ENCODE measurements at places on chromosomes 16 and 17.
A peak's percentile ranks its signal among the peaks of the same experiment; 100 is the strongest.

DNA sequence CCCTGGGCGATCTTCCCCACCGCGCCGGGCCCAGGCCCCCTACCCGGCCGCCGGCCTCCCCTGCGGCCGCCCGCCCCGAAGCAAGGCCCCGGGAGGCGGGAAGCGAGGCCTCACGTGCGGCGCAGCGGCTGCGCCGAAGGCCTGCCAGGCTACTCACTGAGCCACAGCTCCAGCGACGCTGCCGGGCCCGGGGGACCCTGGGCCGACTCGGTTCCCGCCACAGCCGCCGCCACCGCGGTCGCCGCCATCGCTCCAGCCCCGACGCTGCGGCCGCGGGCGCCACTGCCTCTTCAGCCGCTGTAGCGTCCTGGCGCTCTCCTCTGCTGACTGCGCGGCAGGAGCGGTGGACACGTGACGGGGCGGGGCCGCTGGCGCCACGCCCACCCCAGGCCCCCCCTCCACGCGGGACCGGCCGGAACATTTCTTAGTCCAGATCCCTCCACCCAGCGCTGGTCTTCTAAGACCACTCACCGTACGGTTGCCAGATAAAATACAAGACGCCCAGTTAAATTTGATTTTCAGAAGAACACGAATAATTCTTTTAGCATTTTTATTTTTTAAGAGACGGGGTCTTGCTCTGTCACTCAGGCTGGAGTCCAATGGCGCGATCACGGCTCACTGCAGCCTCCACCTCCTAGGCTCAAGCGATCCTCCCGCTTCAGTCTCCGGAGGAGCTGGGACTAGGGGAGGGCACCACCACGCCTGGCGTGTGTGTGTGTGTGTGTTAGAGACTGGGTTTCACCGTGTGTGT lies at the start of gene GGA2:
Gene GGA2 (minus strand): TSS at position 331 of the 751 bp plus-strand sequence. CDS start 83 bp downstream, at position 248.
- peak; percentile 75 for DNase-seq

DNA sequence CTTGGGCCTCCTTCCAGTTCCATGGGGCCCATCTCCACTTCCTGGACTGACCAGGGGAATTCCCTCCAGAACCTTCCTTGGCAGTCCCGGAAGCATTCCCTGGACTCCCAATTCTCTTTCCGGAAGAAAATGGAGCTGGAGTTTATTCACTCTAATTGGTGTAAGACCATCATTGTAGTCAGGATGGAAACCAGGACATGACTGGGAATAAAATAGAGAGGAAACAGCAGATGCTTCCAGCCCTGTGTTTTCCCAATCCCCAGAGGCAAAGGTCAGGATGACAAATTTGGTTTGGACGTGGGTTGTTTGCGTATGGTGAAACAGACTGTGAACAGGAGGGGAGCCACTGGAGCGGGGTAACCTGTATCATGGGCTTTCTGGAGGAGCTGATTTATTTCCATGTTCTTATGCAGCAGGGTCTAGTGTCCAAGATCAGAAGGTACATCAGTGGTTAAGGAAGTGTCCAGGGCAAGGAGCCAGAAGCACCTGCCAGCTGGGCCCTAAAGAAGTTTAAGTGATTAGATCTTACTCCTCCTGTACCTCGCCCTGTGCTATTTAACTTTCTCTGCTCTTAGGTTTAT lies 8.5 kb upstream of the LONP2 start:
- no peak for DNase-seq

DNA sequence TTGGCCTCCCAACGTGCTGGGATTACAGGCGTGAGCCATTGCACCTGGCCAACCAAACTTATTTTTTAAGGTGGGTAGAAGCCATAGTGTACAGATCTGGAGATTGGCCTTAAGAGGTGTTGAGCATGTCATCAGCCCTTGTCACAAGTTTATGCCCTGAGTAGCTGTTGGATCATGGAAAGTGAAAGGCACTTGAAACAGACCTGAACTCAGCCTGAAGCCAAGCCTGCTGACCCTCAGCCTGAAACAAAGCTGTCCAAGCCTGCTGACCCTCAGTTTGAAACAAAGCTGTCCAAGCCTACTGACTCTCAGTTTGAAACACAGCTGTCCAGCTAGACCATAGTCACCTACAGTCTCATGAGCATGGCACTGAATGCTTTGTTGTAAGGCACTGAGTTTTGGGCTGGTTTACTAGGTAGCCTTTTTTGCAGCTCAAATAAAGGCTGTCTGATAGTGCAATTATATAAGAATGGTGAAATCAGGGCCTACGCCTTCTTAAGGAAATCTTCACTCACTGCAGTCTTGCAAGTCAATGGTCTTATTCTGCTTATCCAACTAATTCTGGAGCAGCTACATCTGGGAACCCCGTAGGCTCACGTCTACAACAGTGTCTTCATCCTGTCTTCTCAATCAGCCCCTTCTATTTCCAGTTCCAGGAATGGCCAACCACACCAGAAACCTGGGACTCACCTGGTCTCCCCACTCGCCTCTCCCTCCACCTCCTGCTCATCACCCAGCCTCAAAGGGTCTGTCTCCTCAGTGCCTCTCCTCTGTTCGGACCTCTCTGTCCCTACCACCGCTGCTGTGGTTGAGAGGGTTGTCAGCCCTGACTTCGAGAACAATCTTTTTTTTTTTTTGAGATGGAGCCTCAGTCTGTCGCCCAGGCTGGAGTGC lies 2.9 kb upstream of the NPIPB15 start:
- DNase-seq: no peak

GRCh38 chr16:31010585-31011325 lies at the start of gene STX1B:
TSS of gene STX1B (minus strand) at chr16:31010638. CDS start at chr16:31010396, 242 bp downstream.
- peak; percentile 64 for DNase-seq

- no peak for DNase-seq
Observed at GRCh38 chr16:14329727-14330350, 258.7 kb downstream of the MRTFB start.

DNA sequence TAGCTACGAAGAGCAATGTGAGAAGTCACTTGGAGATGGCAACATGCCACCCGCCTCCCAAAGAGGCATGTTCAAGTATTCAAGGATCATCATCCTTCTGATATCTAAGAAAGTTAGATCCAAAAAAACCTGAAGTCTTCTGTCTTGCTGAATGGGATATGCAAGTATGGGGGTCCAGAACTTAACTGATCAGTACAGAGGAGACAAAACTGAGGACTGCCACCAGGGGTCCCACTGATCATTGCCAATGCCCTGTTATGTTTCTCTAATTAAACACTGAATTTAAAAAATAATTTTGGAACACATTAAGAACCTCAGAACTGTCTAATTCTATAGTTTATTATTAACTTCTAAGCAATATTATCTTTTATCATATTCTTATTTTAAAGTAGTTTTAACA lies 99.7 kb downstream of the CDH8 start:
- DNase-seq: no peak

DNA sequence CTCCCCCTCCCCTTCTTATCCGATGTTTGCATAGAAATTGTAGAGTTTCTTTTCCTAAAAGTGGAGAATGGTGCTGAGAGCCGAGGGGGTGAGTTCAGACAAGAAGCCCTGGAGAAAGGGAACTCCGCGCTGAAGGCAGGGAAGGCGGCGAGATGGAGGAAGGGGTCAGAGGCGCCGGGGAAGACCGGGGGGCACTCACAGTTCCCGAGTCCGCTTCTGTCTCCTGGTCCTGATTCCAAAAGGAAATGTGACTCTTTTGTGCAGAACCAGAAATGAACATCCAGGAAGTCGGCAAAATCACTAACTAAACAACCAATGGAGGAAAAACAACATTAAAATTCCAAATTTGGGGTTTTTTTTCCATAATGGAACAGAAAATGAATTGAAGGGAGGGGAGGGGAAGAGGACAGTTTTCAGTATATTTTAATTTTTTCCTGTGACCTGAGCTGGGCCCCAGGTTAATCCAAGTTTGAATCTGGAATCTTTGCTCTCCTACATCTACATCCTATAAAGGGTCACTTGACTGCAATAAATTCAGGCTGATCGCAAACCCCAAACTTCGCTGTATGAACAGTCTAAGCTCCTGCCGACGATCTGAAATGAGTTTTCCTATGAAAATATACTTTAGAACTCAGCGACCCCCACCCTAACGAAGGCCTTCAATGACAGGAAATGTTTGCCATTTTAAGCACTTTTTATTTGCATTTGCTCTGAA lies 252.3 kb downstream of the C16orf95 start:
- no peak for DNase-seq

- DNase-seq: peak; percentile 12
Observed at GRCh38 chr16:1610899-1611632, 806 bp downstream of the IFT140 start.

DNA sequence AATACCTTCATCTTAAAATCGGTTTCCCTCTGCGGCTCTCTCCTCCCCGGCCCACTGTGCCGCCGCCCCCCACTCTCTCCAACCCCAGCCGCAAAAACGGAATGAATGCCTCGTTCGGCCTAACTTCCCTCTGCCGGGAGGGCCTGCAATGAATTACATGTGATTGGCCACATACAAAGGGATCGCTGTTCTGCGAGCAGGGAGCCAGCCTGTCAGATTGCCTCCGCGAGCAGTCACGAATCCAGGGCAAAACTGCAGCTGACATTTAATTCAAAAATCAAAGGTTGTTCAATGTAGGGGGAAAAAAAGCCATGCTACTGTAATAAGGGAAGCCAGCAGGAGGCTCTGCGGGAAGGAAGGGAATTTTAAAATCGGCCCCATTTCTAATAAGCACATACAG lies 84.9 kb downstream of the TBC1D16 start:
- no peak for DNase-seq

DNA sequence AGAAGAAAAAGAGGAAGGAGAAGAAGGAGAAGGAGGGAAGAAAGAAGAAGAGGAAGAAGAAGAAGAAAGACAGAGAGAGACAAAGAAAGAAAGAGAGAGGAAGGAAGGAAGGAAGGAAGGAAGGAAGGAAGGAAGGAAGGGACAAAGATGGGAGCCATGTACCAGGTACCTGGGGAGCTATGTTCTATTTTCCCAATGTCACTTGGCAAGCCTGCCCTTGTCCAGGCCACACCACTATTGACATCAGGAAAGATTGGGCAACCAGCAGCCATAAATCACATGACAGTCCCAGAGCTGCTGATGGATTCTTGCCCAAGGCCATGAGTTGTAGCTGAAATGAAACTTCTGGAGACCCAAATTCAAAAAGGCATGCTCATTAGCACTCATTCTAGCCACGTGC lies 2.7 kb upstream of the CES1 start:
- no peak for DNase-seq

DNA sequence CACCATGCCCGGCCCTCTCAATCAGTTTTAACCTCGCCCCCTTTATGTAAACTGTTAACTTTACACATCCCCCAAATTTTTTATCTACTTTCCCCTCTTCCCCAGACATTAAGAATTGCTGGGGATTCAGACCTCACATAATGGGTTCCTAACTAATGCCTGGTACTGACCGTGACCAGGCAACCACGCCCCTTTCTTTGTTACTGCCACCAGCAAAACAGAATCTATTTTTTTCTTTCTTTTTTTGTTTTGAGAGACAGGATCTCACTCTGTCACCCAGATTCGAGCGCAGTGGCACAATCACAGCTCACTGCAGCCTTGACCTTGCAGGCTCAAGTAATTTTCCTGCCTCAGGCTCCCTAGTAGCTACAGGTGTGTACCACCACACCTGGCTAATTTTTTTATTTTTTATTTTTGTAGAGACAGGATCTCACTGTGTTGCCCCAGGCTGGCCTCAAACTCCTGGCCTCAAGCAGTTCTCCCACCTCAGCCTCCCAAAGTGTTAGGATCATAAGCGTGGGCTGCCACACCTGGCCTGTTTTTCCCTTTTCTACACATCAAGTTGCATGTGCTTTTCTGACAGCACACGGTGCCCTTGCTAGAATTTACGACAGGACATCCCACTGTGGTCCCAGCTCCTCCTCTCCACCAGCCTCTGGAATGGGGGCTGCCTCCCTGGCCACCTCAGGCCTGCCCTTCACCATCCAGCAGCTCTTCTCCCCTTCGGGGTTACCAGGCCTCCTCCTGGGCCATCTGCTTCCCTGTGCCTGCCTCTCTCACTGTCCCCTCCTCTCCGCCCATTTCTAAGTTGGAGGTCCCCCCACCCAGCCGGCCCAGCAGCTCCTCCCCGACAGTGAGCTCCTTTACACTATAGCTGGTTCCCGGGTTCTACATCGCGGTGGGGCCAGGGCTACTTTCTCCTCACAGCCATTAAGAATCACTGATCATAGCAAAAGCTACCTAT lies 10.8 kb downstream of the CPNE2 start:
- DNase-seq: no peak

- DNase-seq: no peak
Observed at GRCh38 chr17:51740531-51740930, 418.0 kb downstream of the CA10 start.

GRCh38 chr17:31216031-31216751 lies 80.8 kb downstream of the OMG start:
- no peak for DNase-seq

- peak; percentile 35 for DNase-seq
Observed at GRCh38 chr17:47884905-47885730, 10.9 kb upstream of the SP2 start.

DNA sequence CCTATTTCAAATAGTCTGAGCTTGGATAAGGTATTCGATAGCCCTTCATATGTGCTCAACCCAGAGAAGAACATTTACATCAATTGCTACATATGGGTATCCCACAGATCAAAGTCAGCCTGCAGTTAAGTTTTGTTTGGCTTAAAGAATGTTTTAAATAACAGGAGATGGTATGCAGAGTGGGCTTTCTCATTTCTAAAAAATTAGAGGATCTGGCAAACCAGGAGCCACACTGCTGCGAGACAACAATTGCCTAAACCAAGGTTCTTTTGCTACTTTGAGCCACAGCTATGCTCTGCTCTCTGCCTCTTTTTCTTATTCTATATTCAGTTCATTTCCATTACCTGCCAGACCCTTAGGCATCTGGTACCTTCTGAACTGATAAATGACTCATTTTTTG lies 30.2 kb upstream of the ARHGAP44 start:
- no peak for DNase-seq

All from naive thymus-derived CD4-positive, alpha-beta T cell (primary cell).